ENCODE measurements at places on chromosomes 3 and 15.

GRCh38 chr15:45306105-45306504 lies 54.1 kb downstream of the SLC28A2 start:
- DNase-seq: no peak

DNA sequence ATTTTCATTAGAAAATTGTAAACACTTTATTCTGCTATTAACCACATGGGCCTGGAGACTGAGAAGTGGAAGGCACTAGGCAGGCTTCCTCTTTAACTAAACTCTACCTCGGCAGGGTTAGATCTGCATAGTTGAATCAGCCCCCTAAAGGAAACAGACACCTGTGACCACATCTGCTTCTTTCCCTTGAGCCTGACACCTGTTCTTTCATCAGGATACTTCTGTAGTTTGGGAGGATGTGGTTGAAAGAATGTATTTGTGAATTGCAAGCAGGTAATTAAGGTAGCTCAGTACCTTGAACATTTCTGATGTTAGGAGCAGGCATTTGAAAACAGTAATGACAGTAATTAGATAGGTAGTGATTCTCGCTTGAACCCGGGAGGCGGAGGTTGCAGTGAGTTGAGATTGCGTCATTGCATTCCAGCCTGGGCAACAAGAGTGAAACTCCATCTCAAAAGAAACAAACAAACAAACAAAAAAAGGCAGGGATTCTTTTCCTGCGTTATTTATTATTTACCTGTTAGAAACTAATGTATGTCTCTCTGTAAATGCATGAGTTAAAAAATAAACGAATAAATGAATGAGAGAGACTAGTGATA lies 468.5 kb downstream of the NLGN1 start:
- DNase-seq: no peak

- DNase-seq: no peak
Measured at GRCh38 chr3:128068156-128068620, 16.0 kb downstream of the SEC61A1 start.

GRCh38 chr3:106759731-106760130 lies 617.5 kb upstream of the CCDC54 start:
- DNase-seq: no peak

GRCh38 chr15:68278345-68278594 lies 725 bp downstream of the FEM1B start:
- no peak for DNase-seq

DNA sequence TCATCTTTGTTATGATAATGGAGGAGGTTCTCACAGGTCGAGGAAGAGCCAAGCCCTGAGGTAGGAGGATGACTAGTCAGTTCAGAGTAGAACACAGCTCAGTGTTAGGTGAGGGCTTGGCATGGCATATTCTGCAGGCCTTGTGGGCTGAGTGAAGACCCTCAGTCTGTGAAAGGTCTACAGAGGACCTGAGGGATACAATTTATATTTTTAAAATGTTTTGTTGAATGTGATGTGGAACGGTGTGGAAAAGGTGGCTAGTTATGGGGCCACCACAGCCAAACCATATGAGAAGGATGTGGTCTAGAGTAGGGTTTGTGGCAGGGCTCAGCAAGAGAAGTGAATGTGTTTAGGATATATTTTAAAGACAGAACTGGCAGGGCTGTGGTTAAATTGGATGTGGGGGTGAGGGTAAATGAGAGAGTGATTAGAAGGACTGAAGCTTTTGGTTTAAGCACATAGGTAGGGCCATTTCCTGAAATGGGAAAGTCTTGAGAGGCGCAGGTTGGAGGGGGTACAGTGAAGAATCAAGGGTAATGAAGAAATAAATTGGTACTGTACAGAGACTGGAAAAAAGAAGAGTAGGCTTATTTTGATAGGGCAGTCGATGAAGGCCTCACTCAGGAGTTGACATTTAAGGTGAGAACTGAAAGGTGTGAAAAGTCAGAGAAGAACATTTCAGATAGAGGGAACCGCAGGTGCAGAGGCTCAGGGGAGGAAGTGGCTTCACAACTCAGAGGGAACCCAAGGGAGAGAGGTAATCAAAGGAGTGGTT lies 60.5 kb downstream of the SPTSSB start:
- no peak for DNase-seq

All from aorta (tissue), 5 donors.